AG04450 (cell line): ENCODE measurements at places on chromosomes 3 and 15.

DNA sequence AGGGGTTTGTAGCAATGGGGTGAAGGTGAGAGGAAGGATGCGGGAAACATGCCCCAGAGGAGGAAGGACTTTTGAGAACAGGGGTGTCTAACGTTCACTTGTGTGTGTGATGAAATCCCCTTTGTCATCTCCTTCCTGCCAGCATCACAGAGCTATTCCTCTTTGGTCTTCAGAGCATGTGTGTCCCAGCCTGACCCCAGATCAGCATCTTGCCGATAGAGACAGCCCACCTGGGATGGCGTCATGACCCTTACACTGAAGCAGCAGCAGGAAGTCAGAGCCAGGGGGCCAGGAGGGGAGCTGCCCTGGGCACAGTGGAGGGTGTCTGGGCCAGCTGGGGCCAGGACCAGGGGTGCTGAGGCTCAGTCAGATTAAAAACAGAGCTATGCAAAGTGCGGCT lies 29.9 kb upstream of the GRIP2 start:
- DNase-seq, result no peak

DNA sequence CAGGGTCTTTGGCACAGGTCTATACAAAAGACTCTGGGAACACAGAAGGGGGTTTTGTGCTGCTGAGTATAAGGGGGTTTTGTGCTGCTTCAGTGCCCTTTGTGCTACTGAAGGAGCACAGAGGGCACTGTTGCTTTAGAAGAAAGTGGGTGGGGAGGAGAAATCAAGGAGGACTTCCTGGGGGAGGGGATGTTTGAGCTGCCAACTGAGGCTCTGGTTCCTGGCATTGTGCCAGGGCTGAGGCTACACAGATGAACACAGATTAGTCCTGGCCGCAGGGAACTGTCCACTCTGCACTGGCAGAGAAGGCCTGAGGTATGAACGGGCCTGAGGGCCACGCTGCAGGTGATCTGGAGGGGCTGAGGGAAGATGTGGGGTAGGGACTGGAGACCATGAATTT lies 32.2 kb upstream of the SEC13 start:
- no peak for DNase-seq

- DNase-seq, result no peak
These were observed 23.9 kb downstream of the SLC30A4 start for GRCh38 chr15:45498701-45499100.

GRCh38 chr3:182909318-182910040 lies 70.9 kb downstream of the DCUN1D1 start:
- no peak for DNase-seq

- DNase-seq, result no peak
These were observed 61.9 kb downstream of the REC114 start for GRCh38 chr15:73504885-73505284.

- no peak for DNase-seq
These were observed 129.3 kb upstream of the FEZF2 start for GRCh38 chr3:62502315-62503300.

GRCh38 chr3:156158656-156159295 lies 38.4 kb downstream of the KCNAB1 start:
- no peak for DNase-seq

DNA sequence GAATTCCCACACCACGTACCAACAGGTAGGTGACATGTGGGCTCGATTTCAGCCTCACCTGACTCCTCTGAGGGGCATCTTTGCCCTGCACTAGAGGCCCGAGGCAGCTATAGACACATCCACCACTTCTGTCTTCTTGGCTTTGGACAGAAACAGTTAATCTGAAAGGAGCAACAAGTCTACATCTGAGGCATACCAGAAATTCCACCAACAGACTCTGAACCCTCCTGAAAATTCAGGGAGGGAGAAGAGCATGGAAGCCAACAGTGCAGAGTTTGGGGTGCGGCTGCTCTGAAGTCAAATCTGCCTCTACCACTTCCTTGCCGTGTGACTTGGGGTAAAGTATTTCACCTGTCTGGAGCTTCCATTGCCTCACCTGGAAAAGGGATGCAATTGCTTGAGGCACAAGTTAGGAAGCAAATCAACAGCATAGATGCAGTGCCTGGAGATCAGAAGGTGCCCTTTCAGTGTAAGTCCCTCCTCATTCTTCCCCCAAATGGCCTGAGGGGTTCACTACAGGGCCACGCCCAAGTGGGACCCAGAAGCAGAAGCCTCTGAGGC lies 119.8 kb downstream of the SHQ1 start:
- no peak for DNase-seq

- DNase-seq, result no peak
These were observed 15.4 kb downstream of the SCN5A start for GRCh38 chr3:38634111-38634510.

DNA sequence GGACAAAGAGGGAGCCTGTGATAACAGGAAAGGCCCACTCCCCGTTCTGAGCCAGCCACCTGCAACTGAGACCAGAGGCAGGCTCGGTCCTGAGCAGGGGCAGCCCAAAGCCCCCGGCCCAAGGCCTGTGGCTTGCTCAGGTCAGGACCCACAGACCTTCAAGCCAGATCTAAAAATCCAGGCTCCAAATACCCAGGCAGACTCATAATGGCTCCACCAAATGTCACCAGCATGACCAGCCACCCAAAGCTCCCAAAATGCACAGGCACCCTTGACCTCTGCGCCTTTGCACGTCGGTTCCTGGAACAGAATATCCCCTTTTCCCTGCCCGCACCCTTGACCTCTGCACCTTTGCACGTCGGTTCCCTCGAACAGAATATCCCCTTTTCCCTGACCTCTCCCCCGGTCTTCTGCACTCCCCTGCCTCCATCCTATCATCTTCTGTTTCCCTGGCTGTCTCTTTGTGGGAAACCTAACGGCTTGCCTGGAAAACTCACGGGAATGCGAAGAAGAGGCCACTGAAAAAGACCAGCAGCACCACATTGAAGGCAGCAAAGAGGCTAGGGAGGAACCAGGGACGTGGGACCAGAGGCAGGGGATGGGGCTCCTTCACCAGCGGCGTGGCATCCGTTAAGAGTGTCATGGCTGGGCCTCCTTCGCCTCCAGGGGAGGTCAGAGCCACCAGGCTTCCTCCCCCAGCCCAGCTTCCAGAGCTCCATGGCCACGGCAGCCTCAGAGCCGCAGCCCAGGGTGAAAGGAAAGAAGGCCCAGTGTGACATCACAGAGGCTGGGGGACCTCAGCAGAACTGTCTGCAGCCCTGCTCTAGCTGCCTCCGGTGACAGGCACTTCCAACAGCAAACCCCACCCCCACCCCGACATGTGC lies at the start of gene ZDHHC19:
ZDHHC19 (minus strand) TSS at position 728 of the 884 bp plus-strand sequence; CDS start at position 643, 85 bp downstream.
- no peak for DNase-seq

GRCh38 chr15:67070150-67070549 lies 4.7 kb downstream of the SMAD3 start:
- no peak for DNase-seq

GRCh38 chr3:126907557-126907956 lies 75.4 kb upstream of the PLXNA1 start:
- DNase-seq, result no peak

GRCh38 chr3:37708789-37709188 lies 152.9 kb upstream of the CTDSPL start:
- no peak for DNase-seq

DNA sequence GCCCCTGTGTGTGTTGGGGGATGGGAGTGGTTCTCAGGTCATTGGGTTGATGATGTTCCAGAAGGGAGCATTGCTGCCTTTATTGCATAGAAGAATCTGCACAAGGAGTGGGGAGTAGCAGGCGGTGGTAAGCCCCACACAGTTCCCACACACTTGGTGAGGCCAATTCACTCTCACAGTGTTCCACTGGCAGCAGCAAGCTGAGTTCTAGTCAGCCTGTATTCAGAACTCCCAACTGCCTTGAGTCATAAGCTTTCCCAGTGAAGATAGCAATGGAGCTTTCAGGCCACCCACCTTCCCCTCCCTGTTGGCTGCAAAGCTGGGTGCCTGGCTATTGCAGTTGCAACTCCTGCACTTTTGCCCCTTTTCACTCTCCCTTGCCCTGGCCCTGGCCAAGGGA lies 181.1 kb upstream of the RBMS3 start:
- DNase-seq, result no peak

- DNase-seq, result no peak
These were observed 11.3 kb downstream of the RAB8B start for GRCh38 chr15:63200464-63201249.

GRCh38 chr3:56677286-56677685 lies 5.8 kb downstream of the TASOR start:
- DNase-seq, result no peak

DNA sequence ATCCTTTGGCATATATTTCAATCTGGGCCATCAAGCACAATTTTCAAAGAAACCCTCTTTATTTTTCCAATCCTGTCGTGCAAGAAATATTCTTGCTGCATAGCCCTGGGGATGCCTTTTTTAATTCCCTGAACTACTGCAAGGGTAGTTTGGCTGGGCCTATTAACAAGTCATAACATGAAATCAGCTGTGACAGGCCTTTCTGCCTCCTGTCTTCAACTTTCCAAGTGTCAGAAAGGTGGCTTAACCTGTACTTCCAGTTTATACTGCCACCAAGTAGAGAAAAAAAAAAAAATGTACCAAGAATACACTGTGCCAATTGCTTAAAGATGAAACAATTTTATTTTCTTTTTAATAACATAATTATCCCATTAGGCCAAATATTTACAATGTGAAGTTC lies 32.4 kb upstream of the SPPL2A start:
- no peak for DNase-seq

DNA sequence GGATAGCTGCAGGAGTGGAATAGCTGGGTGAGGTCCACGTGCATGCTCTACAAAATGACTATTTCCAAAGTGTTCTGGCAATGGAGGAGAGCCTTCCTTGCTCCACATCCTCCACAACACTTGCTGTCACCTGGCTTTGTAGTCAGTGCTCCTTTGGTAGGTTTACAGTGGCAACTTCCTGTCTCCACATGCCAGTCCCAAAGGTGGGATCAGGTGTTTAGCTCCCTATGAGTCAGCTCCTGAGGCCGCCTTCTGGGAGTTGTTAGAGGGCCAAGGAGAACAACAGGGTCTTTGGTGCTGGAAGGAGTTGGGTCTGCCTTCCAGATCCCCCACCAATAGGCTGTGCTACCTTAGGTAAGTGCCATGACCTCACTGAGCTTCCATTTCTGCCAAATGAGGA lies 15.3 kb upstream of the LIMD1 start:
- DNase-seq, result no peak

DNA sequence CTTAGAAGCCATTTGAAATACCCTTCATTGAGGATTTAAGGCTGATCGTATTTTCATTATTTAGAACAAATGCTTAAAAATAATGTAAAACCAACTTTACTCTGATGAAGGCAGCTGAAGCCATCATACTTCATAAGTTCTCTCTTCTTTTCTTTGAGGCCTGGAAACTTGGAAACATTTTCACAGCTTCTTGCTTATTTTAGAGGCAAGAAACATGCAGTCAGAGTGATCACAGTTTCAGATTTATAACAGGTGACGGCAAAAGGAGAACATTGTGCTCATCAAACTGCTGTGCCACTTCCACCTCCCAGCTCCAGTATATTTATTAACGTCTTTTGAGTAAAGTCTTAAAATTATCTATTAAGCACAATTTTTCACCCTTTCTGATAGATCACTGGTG lies 376.1 kb downstream of the PTPRG start:
- no peak for DNase-seq

DNA sequence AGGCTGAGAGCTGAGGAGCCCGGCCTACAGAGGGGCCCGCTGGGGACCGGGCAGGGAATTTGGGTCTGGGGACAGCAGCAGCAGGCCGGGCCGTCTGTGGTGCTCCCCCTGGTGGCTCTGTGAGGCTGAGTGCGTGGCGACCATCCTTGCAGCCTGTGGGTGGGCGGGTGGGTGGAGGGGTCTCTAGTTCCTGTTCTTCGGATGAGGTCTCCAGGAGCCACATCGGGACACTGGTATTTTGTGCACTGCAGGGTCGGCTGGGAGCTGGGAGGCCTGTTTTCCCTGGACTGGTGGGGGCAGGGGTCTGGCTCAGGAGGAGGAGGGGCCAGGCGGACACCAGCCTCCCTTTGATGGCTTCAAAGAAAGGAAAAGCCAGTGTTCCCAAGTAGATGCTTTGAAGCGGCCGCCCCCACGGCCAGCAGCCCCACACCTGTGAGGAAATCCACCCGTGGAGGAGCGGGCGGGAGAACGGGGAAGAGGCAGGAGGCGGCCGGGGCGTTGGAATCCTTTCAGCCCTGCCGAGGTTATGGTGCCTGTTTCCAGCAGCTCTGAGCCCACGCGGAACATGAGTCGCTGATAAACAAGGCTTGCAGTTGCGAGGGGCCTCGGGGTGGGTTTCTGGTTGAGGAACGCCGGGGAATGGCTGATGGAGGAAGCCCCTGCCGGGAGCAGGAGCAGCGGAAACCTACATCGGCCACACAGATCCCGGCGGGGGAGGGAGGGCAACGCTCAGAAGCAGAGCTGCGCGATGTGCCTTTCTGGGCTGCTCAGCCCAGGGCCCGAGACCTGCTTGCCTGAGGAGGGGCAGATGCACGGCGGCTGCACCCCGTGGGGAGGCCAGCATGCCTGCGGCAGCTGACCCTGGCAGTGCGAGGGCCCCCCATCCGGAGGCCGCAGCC lies 154.3 kb downstream of the NSMCE3 start:
- no peak for DNase-seq

DNA sequence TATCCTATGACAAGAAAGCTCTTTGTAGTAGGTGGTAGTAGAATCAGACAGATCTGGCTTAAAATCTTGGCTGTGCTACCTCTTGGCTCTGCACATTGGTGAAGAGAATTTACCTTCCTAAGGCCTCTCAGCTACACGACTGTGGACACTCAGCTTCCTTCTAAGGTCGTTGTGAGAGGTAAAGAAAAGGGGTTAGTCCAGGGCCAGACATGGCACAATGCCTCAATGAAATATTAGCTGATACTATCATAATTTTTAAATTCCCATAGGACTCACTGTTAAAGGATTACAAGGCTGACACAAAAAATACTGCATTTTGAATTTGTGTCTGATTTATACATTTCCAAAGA lies 80.4 kb downstream of the IGF1R start:
- DNase-seq, result no peak

- DNase-seq, result no peak
These were observed 2.0 kb upstream of the JMJD7 start for GRCh38 chr15:41825572-41826535.

- DNase-seq, result no peak
These were observed 14.2 kb downstream of the TMEM43 start for GRCh38 chr3:14138878-14139655.

DNA sequence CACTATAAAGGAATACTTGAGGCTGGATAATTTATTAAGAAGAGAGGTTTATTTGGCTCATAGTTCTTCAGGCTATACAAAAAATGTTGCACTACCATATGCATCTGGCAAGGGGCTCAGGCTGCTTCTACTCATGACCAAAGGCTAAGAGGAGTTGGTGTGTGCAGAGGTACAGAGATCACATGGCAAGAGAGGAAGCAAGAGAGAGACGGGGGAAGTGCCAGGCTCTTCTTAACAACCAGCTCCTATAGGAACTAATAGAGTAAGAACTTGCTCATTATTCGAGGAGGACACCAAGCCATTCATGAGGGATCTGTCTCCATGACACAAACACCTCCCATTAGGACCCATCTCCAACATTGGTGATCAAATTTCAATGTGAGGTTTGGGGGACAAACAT lies 6.0 kb upstream of the FNDC3B start:
- DNase-seq, result no peak

- no peak for DNase-seq
These were observed 697 bp upstream of the RAB5A start for GRCh38 chr3:19945969-19946831.

GRCh38 chr3:31503456-31503855 lies 29.3 kb upstream of the STT3B start:
- no peak for DNase-seq

- no peak for DNase-seq
These were observed 7.3 kb downstream of the TYRO3 start for GRCh38 chr15:41566121-41566885.
